ENCODE measurements at places on chromosomes 5 and 9.
A peak's percentile ranks its signal among the peaks of the same experiment; 100 is the strongest.

DNA sequence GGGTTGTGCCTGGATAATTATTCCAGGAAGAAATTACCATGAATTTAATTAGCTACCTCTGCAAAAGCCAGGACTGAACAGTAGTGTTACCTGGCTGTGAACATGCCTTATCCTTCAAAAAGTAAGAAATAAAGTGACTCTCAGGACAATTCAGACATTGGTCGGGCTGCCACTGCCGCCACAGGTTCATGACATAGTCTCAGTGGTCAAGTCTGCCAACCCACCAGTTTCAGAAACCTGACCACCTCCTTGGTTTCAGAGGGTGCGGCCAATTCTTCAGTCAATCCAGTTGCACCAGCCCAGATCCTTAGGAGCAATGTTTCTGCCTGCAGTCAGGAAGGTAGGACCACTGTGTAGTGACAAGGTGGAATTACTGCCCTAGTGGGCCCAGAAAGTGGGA, 593.1 kb upstream of the DAB2 start:
- DNase-seq: no peak

GRCh38 chr5:24749701-24750100, 104.9 kb upstream of the CDH10 start:
- no peak for DNase-seq

DNA sequence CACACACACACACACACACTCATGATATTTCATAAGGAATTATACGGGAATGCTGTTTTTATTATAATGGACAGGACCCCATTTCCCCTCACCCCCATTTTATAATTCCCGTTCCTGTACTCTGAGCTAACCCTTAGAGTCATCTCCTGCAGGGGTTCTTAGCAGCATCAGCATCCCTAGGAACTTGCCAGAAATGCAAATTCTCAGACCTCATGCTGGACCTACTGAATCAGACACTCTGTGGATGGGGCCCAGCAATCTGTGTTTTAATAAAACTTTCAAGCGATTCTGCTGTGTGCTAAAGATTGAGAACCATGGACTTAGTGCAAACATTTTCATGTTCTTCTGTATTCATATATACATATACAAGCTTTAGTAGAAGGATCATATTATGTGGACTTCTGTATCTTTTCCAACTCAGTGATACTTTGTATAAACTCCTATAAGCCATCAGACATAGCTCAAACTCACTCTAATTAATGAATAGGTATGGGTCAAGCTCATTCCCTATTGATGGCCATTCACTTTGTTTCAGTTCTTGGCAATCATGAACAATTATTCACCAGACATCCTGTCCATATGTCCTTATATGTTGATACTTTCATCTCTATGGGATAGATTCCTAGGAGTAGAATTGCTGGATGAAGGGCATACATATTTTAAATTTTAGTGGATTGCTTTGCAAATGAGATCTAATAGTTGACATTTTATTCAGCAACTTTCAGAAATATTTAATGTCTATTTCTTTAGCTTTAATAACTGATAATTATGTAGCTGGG, 65.5 kb downstream of the ARHGEF28 start:
- no peak for DNase-seq

DNA sequence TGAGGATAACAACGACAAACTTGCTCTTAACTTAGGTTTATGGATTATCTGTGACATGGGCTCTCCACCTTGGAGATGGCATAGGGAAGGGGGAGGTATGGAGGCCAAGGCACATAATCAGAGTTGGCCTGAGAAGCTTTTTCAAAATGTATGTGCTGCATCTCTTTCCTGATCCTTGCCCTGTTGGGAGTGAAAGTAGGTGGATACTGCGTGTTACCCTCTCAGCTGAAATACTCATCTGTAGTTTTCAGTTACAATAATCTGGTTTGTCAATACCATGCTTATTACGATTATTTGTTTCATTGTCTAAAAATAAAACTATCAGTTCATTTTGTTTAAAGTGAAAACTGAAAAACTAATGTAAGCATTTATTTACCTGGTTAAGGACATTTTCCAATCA, 86.7 kb downstream of the SLC44A1 start:
- no peak for DNase-seq

- DNase-seq: no peak
These were observed 128.1 kb upstream of the NR5A1 start for GRCh38 chr9:124635285-124635684.

DNA sequence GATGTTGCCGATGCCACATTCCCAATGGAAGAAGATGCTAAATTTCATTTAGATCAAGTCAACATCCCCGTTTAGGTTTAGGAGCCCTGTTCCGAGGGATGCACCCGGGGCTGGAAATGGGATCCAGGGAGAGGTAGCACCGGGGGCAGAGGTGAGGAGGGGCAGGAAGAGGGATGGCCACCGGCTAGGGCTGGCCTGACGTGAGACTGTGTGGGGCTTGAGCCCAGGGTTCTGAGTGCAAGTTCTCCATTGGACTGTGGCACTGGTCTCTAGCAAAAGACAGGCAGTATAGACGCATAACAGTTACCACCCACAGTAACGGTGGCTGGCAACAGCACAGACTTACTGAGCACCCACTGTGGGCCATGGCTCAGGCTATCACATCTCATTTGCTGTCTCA, 209.0 kb upstream of the MVB12B start:
- DNase-seq: no peak

DNA sequence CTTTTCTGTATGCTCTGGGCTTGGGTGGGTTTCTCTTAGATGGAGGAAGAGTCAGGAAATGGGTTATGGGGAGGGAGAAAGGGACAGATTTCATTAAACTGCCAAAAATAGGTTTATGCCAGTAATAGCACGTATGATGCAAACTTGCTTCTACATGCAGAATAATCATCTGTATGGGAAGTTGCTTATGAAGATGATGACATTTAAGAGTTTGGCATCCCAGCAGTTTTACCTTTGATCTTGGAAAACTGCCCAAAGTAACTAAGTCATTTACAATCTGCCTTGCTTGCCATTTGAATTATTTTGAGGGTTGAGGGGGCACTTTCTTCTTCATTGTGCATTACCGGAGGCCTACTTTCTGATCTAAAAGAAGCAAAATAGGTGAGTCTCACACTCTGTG, 282.9 kb upstream of the ANKRD55 start:
- DNase-seq: no peak

- no peak for DNase-seq
These were observed 1055.9 kb downstream of the NR2F1-AS1 start for GRCh38 chr5:92525131-92525530.

DNA sequence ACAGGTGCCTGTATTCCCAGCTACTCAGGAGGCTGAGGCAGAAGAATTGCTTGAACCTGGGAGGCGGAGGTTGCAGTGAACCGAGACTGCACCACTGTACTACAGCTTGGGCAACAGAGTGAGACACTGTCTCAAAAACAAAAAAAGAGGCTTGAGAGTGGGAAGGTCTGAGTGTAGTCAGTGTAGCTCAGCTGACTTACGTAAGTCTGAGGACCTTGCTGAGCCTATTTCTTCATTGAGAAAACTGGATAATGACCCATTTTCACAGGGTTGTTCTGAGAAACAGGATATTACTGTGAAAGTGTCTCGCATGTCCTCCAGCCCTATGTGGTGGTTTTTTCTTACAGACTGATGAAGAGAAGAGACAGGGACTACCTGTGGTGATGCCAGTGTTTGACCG, 66.7 kb downstream of the WDR41 start:
- DNase-seq: no peak

DNA sequence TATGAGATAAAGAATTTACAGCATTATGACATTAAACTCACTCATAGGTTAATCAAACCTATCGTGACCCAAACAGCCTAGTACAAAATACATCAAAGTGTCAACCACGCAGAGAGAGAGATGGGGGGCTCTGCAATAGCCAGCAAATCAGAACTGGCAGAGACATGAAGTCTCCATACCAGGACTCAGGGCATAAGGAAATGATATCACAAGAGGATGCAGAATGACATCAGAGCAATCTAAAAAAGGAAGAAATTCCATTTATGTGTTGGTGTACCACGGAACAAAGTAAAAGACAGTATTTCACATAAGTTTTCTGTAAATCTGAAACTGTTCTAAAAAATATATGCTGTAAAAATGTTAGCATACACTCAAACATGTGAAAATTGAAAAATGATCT, 24.6 kb downstream of the BICD2 start:
- no peak for DNase-seq

GRCh38 chr5:322281-322941, 897 bp downstream of the AHRR start:
- no peak for DNase-seq

DNA sequence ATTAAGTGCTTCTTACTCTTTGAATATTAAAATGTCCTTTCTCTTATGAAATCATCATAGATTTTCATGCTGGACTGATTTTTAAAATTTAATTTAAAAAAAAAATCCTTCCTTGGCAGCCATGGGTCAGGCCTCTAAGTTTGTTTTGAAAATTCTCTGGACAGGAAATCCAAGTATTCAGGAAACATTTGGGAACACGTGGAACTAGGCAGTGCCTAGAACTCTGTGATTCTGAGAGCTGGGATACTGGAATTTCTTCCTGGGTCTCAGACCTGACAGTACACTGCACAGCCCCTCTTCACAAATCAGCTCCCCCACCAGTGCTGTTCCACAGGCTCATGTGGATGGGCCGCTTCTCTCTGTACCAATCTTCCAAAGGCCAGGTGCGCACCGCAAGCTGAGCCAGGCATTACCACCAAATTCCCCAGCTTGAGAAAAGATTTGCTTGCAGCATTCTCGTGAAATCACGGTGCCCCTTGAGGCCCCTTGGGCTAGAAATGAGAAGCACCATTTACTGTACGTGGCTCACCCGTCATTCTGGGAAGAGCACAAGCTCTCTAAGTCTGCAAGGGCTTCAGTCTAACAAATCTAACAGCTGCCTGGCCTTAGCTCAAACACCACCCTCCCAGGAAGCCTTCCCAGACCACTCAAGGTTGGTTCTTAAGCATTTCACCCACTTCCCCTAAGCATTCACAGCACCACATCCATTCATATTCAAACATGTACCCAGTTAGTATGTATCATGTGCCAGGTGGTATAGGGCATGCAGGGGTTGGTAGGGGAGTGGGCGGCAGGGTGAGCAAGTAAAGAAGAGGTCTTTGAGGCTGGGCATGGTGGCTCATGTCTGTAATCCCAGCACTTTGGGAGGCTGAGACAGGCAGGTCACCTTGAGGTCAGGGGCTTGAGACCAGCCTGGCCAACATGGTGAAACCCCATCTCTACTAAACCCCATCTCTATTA, 26.5 kb downstream of the B4GALT1 start:
- no peak for DNase-seq

DNA sequence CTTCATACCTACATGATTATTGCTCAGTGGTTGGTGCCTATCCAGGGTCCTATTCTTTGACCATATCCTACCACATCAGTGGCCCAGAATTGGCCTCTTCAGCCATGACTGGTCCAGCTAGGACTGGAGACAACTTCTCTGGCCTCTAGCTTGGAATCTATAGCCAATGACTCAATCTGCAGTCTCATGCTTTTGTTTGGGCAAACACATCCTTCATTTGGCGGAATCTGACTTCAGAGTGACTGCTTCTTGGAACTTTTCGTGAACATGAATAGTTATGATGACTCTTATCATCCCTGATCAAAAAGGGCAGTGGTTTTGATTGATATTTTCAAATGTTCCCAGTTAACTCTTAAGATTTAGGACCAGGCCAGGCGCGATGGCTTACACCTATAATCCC, 134.1 kb downstream of the PAPPA start:
- DNase-seq: no peak

GRCh38 chr9:33225319-33226147, 14.4 kb upstream of the SPINK4 start:
- peak; percentile 37 for DNase-seq

GRCh38 chr5:65762234-65762633, 40.2 kb downstream of the NLN start:
- DNase-seq: no peak

DNA sequence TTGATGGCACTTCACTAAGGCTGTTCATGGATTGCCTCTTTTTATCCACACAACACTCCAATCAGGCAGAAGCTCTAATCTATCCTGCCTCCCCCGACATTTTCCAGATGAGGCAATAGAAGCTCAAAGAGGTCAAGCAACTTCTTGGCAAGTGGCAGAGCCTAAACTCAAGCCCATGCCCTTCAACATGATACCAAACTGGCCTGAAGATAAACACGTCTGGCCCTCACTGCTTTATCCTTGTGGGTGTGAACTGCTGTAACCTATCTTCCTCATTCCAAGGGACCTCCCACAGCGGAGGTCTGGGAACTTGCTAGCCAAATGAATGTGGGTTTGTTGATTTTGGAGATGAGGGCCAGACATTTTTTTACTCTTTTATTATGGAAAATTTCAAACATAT, 9.5 kb downstream of the SLC35A4 start:
- DNase-seq: no peak

DNA sequence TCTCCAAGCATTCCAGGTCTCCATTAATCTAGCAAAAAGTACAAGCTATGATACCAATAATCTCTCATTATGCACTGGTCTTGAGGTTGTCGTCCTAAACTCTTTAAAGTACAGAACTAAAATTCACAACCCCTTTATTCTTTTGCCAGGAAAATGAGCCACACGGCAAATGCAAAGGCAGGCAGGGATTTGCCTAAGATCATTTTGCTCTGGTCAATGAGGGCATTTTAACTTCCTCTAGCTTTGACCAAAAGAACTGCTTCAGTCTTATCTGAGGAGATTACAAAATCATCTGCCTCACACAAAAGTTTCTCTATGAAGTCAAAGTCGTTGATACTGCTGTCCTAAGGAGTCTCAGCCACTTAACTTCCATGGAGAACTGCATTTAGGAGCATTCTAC, 51.8 kb downstream of the EPB41L4B start:
- no peak for DNase-seq

- no peak for DNase-seq
These were observed 69.9 kb downstream of the ARSB start for GRCh38 chr5:78915170-78915569.

DNA sequence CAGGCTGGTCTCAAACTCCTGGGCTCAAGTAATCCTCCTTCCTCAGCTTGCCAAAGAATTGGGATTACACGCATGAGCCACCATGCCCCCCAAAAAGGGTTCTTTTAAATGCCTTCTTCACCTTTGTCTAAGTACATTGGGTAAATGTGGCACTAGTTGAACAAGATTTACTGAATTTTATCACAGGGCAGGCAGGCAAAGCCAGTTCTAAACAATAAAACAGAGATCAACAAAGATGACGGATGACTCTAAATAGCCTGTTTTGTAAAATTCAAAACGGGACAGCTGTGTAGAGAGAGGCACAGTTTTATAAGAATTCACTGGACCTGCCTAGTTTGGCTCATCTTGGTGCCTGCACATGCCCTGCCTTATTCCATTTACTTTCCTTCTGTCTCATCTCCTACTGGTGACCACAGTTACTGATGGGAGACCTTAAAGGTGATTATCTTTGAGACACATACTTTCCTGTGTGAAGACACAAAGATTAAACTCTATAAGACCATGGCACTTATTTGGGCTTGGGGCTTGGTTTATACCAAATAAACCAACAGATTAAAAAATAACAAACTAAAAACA, 149.6 kb upstream of the DMRT1 start:
- no peak for DNase-seq

DNA sequence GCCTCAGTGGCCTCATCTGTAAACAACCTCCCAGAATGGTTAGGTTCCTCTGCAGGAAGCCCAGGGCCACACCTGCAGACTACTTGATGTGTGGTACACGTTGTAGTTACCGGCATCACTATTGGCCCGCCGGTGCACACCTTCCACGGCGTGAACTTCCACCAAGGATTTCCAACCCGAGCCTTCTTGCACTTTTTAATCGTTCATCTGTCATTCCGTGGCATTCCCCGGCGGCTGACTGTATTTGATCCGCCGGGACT, 5.3 kb upstream of the TRIM41 start:
- DNase-seq: no peak
